ENCODE measurements at places on chromosomes 3 and 15.

DNA sequence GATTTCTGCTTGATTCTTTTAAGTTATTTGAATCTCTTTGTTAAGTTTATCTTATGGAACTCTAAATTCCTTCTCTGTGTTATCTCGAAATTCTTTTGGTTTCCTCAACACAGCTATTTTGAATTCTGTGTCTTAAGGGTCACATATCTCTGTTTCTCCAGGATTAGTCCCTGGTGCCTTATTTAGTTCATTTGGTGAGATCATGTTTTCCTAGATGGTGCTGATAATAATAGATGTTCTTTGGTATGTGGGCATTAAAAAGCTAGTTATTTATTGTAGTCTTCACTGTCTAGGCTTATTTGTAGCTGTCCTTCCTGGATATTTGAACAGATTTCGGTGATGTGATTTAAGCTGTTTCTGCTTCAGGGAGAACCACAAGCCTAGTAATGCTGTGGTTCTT lies 615.6 kb upstream of the NECTIN3 start:
- DNase-seq, result no peak

- DNase-seq, result no peak
These were observed 34.9 kb downstream of the ABHD2 start for GRCh38 chr15:89123181-89123525.

DNA sequence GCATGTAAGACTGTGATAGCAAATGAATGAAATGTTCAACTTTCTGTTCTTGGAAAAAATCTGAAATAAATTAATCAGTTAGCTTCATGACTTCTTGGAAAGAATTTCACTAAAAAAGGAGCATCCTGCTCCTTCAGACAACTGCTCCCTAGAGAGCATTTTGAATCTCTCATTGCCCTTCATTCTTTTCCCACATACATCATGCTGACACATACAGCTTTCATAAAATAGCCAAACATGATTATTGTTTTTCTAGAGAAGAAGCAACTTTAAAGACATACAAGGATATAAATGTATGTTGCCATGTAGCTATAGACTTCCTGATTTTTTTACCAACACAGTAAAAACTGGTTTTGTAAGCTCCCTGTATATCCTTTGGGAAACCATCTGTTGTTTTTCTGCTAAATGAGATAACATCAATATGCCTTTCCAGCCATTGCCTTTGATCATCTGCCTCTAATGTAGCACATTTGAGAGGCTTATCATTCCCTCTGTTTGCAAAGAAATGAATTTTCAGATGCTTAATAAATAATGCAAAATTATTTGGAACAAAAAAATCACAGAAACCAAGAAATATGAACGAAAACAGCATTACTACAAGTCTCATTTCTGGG lies 248.2 kb upstream of the GPR149 start:
- DNase-seq, result peak; percentile 32

DNA sequence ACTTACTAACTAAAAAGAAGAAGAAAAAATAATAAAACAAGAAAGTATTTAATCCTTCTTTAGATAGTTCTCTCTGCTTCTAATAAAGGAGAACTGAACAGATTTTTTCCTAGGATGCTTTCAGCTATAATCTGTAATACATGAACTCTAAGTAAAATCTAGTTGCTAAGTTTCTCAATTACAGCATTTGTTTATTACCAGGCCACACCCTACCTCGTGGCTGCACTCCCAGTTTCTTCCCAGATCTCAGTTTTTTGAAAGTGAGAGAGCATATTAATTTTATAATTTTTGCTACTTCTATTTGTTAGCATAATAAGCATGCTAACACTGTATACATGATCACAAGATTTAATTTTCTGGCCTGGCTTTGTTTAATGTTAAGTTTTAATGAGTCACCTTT lies 258.3 kb downstream of the IL5RA start:
- DNase-seq, result peak; percentile 48

- no peak for DNase-seq
These were observed 100.4 kb downstream of the PCCB start for GRCh38 chr3:136350557-136350956.

- DNase-seq, result no peak
These were observed 3.9 kb upstream of the SH3GL3 start for GRCh38 chr15:83443076-83443847.

DNA sequence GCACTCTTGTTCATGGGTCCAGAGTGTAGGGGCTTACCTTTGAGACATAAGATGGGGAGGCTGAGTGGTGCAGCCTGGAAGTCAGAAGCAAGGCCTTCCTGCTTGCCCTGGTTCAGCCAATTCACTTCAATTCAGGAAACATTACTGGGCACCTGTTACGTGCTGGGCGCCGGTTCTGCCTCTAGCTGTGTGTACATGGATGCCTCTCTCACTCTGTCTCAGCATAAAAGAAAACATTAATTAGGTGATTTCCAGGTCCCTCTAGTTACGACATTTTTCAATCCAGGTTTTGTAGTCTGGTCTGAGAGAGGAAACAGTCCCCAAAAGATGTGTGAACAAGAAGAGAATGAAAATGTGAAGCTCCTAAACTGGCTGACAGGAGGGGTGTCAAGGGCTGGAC lies 1.2 kb downstream of the RTP1 start:
- DNase-seq, result no peak

DNA sequence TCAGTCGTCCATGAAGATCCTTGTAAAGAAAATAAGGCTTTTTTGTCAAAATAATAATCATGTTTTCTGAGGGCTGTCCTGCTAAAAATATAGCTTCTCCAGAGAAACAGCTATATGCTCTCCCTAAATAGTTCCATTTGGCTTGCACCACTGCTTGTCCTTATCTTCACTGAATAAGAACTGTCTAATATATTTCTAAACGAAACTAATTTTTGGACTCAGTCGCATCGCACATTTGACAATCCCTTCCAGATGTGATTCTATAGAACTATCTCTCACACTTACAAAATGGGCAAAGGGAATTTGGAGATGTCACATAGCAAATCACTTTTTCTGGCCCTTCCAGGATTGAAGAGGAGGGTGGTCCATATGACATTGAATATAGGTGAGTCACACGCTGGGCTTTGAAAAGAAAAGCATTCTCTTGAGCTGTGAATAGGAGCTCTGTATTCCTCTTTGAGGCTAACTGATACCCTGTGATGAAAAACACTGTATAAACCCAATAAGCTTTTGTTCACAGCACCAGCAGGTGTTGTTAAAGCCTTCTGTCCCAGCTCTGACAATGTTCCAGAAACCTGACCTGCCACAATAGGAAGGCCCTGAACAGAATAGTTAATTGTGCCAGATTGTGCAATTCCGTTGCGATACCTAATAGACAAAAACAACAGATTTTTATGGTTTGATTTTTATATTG lies 1144.2 kb downstream of the ROBO2 start:
- peak; percentile 18 for DNase-seq

DNA sequence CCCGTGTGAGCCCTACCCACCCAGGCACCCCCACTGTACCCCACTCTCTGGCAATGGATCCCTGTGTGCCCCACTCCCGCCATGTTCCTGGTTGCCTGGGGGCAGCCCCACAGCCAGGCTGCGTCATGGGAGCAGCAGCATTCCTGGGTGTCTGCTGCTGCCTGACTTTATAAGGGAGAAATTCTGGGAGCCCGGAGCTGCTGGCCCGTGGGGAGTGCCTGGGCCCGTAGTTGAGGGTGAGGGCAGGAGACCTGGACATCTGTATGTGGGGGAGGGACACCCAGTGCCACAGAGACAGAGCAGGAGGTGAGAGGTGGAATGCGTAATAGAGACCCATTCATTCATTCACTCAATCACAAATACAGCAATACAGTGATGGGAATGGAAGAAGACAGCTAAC lies 15.1 kb downstream of the CSPG4 start:
- no peak for DNase-seq

DNA sequence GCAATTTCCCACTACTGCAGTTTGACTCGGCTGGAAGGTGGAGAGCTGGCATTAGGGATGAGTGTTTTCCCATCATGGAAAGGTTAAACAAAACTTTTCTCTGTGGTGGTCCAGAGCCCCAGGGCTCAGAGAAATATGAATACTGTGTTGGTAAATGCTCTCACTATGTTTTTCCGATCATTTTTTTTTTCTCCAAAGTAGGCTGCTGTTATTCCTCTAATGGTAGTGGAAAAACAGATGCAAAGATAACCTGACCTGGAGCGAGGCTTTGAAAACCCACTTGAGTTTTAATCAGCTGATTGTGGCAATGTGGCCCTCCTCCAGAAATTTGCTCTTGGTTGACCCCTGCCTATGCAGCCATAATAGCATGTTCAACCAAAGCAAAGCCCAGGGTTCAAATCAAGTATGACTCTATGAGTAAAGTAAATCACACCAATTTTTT lies 320.8 kb upstream of the CTNNB1 start:
- no peak for DNase-seq

GRCh38 chr3:147049821-147050220 lies 356.5 kb downstream of the ZIC4 start:
- peak; percentile 8 for DNase-seq

DNA sequence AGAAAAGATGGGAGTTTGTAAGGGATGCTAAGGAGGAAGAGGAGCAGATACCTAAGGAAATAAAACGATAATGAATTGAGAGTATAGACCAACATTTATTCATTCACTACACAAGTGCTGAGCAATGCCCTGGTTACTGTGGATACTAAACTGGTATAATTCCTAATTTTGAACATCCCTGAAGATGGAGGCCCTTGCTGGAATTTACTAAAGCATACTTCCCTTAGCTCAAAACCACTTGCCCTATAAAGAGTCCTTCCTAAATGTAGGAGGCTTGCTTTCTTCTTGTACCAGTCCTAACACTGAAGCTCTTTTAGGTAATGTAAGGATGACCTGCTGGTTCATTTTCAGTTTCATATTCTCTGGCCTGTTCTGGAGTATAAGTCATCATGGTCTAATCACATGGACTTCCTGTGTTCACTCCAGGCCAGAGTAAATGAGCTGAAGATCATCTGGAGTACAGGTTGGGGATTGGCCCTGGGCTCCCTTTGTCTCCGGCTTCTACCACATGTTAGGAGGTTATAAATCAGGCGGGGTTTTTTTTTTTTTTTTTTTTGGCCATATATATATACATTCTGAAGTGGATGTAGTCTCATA lies 40.1 kb upstream of the MTMR10 start:
- DNase-seq, result no peak

DNA sequence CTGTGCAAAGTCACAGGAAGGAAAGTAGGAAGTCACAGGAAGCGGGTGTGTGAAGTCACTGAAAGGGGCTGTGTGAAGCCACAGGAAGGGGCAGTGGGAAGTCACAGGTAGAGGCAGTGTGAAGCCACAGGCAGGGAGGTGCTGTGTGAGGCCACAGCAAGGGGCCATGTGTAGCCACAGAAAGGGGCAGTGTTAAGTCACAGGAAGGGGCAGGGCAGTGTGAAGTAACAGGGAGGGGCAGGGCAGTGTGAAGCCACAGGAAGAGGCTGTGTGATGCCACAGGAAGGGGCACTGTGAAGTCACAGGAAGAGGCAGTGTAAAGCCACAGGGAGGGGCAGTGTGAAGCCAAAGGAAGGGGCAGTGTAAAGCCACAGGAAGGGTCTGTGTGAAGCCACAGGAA lies 36.5 kb downstream of the GASK1A start:
- no peak for DNase-seq

DNA sequence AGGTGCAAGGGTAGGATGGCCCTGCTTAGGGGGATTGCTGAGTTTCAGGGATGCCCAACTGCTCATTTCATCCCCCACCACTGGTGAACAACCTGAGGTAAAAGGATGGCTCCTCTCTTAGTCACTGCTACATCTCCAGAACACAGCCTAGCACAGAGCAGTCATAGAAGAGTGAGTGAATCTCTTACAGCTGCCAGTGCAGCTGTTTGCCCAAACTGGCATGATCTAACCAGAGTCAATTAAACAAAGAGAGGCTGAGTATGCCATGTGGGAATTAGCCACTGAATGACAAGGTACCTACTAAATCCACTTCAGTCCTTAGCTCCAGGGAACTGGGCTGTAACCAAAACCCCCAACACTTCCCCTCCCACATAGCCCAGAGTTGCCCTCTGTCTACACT lies 6.8 kb upstream of the NCKIPSD start:
- no peak for DNase-seq

- DNase-seq, result peak; percentile 37
These were observed 88.6 kb upstream of the ZNF385D start for GRCh38 chr3:21839592-21839991.

- DNase-seq, result no peak
These were observed 33.0 kb downstream of the FBXL22 start for GRCh38 chr15:63630036-63630751.

DNA sequence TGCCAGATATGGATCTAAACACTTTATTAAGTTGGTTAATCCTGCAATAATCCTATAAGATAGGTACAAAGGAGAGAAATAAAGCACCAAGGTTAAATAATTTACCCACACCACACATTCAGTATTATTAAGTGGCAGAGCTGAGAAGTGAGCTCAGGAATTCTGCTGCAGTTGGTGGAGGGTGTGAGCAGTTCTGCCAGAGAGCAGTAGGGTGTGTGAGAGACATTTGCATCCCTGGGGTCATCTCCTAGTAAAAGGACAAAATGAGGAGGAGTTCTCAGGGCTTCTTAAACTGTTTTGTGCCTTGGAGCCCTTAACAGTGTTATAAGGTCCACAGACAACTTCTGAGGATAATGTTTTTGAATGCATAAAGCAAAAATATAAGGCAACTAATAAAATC lies 484.5 kb downstream of the TAFA4 start:
- DNase-seq, result no peak

DNA sequence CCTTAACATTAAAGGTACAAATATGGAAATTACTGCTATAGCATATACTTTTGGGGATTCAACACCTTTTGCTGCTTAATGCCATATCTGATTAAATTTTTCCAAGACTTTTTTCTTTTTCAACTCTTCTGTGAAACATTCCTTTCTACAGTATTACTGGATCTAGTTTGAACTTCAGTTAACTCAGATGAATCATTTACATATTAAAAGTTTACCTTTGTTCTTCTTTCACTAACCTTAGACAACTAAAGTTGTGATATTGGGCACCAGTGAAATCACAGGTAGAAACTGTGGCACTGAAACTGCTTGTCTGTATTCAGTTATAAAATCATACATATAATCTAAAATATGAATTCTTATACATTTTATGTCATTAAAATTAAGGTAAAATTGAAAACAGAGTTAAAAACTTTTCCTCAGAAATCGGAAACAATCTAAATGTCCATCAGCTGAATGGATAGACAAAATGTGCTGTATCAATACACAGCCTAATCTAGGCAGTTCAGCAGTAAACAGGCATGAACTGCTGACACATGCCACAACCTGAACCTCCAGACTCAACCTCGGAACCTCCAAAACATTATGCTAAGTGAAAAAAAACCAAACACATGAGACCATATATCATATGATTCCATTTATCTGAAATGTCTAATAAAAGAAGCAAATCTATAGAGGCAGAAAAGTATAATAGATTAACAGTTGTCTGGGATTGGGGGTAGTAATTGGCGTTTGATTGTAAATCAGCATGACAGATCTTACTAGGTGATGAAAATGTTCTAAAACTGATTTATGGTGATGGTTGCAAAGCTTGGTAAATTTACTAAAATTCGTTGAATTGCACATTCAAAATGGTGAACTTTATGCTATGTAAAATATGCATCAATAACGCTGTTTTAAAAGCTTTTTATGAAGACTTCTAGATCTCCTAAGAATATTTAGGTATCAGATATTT lies 50.0 kb downstream of the PPARG start:
- DNase-seq, result no peak

DNA sequence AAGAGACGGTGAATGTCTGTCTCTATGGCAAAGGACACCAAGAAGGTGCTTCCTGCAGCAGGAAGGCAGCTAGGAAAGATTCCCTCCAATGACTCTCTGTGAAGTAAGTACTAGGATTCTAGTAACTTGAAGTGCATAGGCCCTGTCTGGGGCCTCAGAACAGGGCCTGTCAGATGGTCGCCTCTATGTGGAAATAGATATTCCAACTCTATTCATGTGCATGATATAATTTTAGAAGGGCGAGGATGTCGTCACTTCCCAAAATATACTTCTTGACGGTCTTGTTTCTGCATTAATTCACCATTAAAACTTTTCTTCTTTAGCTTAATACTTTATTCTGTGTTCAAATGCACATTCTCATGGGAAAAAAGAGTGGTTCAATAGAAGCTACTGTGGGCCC lies 167.0 kb downstream of the TLE3 start:
- no peak for DNase-seq
